ENCODE measurements at places on chromosomes 5 and 9.

DNA sequence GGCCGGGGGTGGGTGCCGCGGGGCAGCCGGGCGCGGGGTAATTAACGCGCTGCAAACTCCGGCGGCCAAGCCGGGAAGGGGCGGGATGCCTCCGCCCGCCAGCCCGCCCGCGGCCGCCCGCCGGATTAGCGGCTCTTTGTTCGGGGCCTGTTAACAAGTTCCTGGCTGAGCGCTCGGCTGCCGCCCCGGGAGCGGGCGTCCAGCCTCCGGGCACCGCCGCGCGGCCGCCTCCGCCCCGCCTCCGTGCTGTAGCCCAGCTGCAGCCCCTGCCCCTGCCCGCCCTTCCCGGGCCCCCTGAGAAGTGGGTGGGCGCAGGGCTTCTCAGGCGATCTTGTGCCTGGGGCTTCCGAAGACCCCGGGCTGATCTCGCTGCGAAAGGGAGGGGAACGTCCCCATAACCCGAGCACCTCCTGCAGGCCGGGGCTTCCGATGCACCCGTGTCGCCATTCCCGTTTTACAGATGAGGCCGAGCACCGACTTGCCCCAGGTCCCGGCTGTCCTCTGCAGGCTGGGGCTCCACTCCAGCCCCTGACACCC is 7.5 kb downstream of the UNC5A start:
- no peak for DNase-seq

DNA sequence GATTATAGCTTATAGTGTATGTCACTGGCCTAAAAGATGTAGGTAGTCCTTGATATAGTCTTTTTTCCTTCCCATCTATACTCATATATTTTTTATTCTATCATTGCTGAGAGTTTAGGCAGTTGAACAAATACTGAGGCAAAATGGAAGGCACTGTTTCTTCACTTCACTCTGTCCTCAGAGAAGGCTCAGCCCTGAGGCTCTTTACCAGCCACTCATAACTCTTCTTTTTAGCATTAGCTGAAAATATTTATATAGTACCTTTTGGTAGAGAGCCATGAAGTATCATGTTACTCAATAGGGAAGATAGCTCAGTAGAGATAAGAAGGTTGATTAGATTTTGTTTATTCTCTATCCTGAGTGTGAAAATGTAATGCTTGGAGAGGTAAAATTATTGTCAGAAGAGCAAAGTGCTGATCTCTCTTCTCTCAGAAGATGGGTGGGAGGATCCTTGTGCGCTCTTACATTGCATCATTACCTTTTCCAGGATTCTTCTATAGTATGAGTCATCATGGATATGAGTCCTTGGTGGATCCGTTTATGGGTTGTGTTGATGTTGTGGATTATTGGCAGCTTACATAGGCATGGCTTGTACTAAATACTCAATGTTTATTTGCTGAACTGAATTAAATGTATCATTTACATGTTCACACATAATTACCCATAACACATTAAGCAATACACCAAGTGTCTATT is 88.1 kb downstream of the ANXA1 start:
- DNase-seq = no peak

- DNase-seq = no peak
Observed at GRCh38 chr5:154479160-154479943, 1.3 kb upstream of the HAND1 start.

DNA sequence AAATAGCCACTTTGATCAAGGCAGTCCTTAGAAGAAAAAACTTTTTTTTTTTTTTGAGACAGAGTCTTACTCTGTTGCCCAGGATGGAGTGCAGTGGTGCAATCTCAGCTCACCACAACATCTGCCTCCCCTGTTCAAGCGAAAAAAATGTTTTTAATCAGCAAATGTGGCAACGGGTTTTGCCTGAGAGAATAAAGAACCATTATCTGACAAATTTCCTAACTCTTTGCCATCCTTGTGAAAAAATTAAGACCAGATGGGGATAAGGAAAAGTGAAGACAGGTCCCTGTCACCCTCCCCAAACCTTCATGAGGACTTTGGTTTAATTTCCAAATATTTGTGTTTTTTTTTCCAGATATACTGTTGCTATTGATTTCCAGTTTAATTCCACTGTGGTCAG is 107.3 kb upstream of the SPOCK1 start:
- no peak for DNase-seq

DNA sequence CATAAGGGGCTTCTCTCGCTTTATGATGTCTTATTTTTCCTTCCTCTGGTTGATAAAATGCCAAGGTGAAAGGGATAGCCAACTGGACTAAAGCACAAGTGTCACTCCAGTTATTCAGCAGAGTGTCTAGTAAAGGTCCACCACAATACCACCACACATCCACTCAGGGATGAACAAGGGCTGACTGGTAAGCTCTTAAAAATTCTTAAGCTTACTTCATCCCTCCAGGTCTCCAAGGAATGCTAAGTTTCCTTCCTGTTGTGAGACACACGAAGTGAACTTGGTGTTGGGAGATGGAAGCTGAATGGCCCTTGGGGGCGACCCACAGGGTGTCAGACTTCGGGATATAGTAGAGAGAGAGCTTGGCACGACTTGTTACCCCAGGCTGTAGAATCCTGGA is 3.2 kb upstream of the HMGCS1 start:
- no peak for DNase-seq

GRCh38 chr5:94558028-94558427 is 60.4 kb downstream of the KIAA0825 start:
- no peak for DNase-seq

DNA sequence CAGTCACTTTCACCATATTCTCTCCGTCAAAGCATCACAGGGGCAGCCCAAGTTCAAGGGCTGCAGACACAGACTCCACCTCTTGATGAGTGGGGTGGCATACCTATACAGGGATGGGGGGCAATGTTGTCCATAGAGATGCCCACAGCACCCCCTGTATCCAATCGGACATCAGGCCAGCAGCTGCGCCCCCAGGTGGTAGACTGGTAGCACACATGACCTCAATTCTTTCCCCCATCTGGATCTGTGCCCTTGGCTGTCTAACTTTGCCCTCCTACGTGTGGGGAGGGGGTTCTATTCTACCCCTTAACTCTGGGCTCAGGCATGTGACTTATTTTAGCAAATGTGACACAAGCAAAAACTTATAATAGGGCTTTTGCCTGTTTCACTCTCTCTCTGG is 84.0 kb upstream of the SLC25A48 start:
- no peak for DNase-seq

DNA sequence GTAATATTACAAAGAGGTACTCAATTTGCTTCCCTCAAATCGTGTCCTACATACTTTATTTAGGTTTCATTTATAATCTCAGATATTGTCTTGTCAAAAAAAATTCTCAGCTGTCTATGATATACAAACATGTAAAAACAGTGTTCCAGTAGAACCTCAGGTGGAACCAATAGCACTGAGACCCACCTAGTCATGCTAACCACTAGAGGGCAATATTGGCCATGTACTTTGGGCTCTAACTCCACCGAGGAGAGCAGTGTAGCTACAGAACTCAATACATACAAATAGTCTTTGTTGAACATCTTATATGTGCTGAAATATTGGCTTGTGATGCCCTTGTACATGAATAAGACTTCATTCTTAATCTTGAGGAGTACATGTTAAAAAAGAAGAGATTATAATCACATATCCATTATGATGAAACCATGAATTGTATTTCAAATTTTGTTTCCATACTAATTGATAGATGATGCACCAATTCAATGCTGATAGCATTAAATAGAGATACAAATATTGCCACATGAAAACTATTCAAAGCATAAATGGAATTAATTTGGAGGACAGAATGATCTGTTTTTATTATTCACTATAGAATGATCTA is 71.2 kb upstream of the CNTLN start:
- DNase-seq = no peak

GRCh38 chr5:57878301-57878722 is 395.7 kb upstream of the ACTBL2 start:
- DNase-seq = no peak

DNA sequence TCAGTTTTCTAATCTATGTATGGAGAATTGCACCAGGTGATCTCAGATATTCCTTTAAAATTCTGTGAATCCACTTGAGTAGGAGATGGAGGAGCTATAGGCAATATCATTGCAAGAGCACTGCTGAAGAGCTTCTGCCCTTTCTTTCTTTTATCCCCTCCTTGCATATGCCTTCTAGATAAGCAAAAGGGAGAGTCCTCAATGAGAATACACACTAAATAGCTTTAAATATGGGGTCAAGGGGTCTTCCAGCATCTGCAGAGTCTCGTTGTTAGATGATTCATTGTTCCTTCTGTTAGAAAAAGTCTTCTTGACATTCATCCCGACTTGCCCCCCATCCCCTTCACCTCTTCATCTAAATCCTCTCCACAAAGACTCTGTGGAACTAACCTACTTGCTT is 156.1 kb downstream of the PIK3R1 start:
- DNase-seq = no peak

DNA sequence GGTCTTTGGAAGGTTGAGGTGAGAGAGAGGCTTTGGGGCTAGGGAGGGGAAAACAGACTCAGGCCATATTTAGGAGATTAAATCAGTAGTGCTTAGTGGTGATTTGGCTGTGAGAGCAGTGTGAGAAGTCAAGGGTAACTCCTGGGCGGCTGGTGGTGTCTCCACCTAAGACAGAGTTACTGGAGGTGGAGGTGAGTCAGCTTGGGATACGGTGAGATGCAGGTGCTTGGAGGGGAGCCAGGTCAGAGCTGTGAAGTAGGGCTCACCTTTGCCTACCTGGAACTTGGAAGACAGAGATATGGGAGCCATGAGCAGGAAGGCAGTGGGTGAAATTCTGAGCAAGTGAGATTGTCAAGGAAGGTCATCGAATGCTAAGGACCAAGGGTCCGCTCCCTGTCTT is 24.5 kb downstream of the RGS3 start:
- no peak for DNase-seq

DNA sequence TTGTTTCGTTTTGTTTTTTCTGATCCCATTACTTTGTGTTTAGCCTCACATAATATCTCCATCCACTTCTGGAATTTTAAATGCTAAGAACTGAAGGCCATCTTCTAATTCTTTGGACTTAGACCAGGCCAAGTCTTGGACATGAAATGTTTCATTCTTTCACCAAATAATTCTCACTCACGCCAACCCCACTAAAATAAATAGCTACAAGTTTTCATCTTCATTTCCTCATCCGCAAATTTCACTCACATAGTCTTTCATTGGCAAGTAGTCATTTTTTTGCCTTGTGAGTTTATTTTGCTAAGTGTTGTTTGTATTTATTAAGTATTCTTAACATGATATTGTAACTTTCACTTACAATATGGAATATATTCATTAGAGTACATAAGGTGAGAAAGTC is 1188.6 kb upstream of the SEMA6A start:
- DNase-seq = no peak
